ENCODE measurements at places on chromosomes 2 and 18.

GRCh38 chr2:149039213-149039724 lies 770 bp downstream of the LYPD6B start:
- DNase-seq = no peak

GRCh38 chr2:118168615-118169014 lies 80.3 kb downstream of the INSIG2 start:
- DNase-seq = no peak

GRCh38 chr2:160491911-160492371 lies 1.7 kb downstream of the RBMS1 start:
- no peak for DNase-seq

DNA sequence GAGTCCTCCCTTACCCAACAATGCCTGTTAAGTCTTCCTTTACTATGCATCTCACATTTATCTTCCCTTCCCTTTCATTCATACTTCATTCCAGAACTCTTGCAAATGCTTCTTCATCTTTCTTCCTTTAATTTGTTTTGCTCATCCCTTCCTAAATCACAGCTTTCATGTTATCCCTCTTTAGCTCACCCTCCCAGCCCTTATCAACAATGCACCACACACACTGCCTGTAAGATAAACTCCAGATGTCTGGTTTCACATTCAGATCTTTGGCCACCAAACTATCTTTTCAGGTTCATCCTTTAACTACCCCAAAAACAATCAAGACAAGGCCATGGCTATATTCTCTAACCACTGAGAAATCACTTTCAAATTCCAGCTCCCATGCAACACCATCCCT lies 3.4 kb downstream of the CCDC93 start:
- DNase-seq = no peak

DNA sequence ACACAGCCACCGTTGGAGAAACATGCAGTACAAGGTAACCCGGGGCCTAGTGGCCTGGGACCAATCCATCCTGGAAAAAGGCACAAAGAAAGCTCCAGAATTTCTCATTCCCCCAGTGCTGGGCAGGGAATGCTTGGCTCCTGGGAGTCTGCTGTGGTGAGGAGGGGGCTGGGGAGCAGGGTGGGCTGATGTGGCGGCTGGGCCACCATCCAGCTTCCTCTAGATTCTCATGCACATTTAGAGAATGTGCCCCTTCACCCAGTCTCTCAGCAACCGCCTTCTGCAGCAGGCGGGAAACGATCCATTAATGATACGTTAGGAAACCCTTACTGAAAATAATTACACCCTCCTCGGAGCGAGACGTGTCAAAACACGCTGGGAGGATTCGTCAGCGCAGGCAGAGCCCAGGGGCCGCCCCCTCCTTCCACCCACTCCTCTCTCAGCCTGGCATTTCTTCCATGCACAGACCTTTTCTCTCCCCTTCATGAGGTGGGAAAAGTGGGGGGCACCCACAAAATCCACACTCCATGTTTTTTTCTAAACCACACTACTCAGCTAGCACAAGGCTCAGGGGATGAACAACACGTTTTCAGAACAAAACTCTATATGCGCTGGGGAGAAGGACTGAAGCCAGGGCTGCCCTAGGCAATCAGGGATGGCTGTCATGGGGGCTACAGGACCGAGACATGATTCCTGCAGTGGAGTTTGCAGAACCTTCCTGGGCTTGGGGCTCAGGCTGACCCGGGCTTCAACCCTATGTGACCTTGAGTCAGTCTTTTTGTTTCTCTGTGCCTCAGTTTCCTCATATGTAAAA lies 56.1 kb upstream of the SMAD7 start:
- no peak for DNase-seq

GRCh38 chr2:223225266-223225665 lies 173.3 kb downstream of the KCNE4 start:
- DNase-seq = no peak
